CD4-positive, alpha-beta T cell treated with Interleukin-6 for 4 hours (primary cell): ENCODE measurements at places on chromosomes 6 and 20.

DNA sequence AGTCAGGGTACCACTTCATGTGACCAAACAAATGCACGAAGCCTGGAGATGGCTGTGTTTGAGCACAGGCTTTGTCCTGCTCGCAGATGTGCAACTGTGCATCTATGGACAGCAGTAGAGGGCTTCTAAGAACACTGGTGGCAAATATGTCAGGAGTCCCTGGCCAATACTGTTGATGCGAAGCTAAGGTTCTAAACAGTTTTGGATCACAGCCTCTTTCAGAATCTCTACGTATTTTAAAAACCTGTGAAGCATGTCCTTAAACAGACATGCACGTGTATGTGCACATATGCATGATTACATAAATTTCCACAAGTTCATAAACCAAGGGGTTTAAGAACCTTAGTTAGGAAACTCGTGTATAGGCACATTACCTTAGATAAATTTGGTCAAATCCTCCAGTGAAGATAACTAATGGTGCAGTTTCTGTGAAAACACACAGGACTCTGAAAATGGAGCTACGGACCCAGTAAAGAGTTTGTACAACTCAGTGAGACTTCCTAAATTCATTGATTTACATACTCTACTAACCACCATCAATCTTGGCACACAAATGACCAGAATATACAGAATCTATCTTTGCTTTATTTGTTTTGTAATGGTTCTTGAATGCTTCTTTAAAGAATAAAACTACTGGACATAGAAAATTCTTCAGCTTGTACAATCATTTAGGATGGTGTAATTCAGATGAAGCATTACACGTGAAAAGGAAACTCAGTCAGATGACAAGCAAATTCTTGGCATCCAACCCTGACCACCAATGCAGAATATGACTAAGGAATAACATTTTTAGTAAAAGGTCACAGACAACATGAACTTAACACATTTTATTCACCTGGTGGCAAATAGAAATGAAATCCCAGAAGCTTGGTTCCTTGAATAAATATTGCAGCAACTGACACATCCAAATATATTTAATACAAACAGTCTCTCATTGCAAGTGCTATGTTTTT lies 27.4 kb downstream of the KCNQ5 start:
- no peak for DNase-seq

DNA sequence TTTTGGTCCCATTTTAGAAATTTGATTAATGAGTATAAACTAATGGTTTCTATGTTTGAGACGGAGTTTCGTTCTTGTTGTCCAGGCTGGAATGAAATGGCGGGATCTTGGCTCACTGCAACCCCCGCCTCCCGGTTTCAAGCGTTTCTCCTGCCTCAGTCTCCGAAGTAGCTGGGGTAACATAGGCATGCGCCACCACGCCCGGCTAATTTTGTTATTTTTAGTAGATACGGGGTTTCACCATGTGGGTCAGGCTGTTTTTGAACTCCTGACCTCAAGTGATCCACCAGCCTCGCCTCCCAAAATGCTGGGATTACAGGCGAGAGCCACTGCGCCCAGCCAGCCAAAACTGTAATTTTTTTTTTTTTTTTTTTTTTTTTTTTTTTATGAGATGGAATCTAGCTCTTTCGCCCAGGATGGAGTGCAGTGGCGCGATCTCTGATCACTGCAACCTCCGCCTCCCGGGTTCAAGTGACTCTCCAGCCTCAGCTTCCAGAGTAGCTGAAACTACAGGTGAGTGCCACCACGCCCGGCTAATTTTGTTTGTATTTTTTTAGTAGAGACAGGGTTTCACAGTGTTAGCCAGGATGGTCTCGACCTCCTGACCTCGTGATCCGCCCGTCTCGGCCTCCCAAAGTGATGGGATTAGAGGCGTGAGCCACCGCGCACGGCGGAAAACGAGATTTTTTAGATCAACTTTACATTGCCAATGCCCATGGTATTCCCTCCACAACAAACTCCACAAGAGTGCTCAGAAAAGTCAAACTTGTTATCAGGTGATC lies 127.8 kb downstream of the HFE start:
- no peak for DNase-seq

DNA sequence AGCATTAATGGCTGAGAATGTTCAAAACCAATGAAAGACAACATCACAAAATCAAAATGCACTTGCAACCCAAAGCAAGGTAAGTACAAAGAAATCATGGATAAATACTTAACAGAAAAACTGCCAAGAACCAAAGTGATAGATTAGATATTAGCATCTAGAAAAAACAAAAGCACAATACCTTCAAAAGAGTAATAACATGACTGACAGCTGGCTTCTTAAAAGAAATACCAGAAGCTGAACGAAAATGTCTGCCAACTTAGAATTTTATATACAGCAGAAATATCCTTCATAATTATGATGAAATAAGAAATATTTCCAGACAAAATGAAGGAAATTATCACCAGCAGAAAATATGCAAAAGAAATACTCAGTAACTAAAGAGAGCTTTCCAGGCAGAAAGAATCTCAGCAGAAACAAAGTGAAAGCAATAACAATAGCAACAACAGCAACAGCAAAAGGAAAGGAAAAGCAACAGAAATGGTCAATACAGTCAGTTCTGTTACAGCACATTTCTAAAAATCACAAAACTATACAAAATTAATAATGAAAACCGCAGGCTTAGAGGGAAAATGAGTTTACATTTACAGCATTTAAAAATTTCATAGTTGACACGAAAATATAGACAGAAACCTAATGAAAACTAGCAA lies 121.5 kb upstream of the MAN1A1 start:
- no peak for DNase-seq

GRCh38 chr20:24994186-24994465 lies 1.6 kb upstream of the APMAP start:
- no peak for DNase-seq
